Left renal pelvis (tissue), 4 donors: ENCODE measurements at places on chromosomes 13 and 19. TPM values are rescaled to one million over a fixed set of nuclear protein-coding genes. Genes with fewer than 3 reads are reported as not detected.

DNA sequence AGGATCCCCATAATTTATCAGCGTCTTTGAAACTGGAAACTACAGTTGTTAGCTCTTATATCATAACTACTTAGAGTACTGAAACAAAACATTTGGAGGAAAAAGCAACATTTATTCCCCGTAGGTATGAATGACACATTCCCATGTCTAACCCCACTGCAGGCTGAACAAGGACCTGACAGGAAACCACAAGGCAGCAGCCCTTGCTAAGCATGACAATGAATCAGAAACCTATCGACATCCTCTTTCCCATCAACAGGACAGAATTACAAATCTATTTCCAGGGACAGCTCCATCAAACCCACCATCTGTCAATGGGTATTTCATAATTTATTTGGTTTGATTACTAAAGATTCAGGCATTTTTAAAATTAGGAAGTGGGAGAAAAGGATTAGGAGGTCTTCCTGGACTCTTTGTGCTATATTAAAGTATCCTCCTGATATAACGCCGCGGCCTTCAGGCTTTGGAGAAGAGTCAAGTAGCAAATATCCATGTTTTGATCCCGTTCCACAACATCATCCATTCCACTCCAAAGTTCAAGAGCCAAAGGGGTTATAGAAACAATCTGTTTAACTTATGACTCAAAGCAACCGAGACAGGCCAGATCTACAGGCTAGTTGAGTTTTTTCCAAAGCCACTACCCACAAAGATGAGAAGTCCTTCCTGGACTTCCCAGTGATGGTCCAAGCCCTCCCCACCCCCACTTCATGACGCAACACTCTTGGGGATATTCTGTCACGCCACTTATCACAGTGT lies 51.1 kb downstream of the FAM216B start:
- DNase-seq: no peak

DNA sequence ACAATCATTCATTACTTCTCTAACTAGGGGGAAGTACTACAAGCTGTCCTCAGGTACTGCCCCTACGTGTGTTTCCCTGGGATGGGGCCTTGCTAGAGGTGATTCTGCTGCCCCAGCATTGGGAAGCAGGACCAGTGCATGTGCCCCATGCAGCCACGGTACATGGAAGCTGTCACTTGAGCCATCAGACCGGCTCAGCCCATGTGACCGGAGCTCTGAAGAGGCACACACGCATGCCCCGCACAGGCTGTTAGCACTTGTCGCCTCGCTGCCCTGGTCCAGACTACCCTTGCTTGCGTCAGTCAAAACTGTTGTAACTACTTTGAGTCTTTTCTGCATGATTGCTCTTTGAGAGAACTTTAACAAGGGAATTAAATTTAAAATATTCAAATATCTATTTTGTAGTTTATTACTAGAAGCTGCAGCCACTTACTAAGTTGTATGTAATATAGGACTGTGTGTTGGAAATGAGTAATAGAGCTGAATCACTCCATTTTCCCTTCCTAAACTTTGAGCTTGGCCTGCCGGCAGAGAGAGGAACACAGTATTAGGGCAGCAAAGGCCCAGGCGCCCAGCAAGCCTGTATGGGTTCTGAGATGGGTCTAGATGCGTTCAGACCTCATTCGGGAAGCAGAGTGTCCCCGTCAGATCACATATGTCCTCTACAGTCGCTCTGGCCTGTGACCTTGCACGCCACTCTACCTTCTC lies 42.2 kb downstream of the DHRS12 start:
- no peak for DNase-seq

DNA sequence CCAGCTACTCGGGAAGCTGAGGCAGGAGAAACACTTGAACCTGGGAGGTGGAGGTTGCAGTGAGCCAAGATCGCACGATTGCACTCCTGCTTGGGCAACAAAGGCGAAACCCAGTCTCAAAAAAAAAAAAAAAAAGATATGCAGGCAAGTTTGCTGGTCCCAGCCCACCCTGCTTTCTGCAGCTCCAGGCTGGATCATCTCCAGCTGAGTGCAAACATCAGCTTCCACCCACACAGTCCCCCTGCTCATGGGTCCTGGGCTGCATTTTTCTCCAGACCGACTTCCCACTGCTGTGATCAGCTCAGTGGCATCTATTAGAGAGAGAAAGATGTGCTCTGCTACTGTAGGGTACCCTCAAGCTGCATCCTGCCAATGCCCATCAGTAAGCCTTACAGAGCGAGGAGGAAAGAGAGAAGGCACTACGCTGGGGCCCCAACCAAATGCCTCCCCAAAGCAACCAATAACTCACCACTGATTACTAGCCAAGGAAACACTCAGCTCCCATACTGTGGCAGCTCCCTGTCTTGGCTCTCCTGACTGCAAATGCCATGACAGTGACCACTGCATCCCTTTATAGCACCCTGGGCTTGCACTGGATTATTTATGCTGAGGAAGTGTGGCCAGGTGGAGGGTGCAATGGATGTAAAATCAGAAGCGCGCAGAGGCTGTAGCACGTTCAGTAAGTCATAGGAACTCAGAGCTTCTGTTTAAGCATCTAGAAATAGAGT lies 170.9 kb upstream of the ZNF507 start:
- no peak for DNase-seq

GRCh38 chr13:114071410-114071809 lies 61.0 kb downstream of the RASA3 start:
- no peak for DNase-seq

- DNase-seq: no peak
Observed at GRCh38 chr19:10018263-10018662, 5.0 kb downstream of the RDH8 start.

DNA sequence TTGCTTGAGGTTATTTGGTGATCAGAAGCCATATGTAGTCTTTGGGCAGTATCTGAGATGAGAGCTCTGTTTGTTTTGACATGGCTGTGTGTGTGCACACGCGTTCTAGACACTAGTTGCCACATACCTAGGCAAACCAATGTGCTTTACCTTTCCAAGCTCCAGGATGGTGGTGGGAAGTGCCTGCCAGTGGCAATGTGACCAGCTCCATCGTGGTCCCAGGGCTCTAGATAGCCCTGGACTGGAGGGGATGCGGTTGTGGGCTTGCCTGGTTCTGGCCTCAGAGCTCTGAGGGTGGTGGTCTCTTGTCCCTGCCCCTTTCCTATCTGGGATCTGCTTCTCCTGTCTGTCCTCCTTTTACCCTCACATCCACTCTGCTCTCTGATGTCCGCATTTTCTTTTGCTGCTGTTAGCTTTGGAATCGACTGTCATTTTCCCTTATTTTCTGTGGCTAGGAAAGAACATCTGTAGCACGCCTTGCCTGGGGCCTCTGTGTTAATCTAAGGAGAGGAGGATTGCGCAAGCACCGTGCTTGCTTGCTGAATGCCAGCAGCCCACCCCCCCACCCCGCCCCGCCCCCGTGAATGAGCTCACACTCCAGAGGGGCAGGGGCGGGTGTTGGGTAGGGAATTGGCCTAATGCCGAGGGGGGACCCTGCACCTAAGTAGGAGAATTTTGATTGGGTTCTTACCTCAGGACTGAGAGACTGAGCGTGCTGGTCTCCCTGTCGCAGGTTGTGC lies 89.5 kb downstream of the ARHGEF7 start:
- DNase-seq: no peak

- no peak for DNase-seq
Observed at GRCh38 chr13:107104631-107105030, 536.7 kb upstream of the ARGLU1 start.

GRCh38 chr19:58573658-58574164 lies 576 bp upstream of the MZF1 start:
- DNase-seq: no peak

DNA sequence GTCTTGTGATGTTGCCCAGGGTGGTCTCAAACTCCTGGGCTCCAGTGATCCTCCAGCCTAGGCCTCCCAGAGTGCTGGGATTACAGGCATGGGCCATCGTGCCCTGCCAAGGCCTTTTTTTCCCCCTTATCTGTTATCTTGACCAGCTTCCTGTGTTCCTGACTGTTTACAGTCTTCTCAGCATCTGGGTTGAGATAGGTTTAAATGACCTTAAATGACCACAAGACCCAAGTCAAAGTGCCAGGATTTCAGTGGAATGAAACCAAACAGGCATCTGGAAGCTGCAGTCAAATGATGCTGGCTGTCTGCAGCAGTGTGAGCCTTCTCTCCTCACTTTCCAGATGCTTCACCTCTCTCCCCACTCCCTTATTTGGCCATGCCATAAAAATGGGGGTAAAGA lies 114.2 kb upstream of the CLDN10 start:
- DNase-seq: no peak

DNA sequence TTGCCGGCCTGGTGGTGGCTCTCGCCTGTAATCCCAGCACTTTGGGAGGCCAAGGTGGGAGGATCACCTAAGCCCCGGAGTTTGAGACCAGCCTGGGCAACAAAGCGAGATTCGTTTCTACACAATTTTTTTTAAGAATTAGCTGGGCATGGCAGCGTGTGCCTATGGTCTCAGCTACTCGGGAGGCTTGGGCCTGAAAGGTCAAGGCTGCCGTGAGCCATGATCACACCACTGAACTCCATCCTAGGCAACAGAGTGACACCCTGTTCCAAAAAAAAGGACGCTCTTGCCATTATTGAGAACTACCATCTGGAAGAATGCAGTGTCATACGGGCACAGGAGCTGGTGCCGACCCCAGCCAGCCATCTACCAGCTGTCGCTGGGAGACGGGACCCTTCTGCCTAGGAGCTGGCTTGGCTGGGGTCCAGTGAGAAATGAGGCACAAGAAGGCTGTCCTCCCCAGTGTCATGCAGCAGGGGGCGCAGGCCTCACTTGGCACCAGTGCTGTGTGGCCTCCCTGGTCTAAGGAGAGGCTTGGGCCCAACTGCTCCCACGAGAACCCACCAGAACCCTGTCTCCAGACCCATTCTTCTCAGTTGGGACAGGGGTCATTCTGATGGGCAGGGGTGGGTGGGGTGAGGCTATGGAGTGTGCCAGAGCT lies 12.2 kb upstream of the RELB start:
- DNase-seq: no peak

DNA sequence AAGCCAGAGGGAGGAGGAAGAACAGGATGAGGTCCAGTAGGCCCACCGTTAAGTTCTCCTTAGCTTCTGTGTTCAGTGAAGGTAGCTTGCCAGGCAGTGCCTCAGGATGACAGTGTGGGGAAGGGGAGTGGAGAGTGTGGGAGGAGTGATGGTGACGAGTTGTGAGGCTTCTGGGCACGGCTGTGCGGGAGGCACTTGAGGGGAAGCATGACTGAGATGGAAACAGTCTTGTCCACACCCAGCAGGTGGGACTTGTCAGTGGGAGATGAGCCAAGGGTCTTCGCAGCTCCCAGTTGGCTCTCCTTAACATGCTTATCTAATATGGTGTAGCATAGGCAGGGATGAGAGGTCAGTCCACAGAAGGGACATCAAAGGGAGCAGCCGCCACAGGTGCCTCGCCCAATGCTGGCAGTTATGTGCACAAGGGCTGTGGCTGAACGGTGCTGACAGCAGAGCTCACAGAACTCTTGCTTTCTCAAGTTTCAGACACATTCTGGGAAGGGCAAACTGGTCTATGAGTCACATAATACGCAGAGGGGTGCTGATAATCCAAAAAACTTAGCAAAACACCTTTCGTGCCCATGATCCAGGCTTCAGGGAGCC lies 47.5 kb downstream of the OXGR1 start:
- no peak for DNase-seq

- DNase-seq: no peak
Observed at GRCh38 chr13:94232956-94233355, 246.5 kb downstream of the DCT start.

GRCh38 chr13:25281193-25281934 lies 5.9 kb downstream of the MTMR6 start:
- no peak for DNase-seq

GRCh38 chr19:1470055-1470304 lies 9.0 kb downstream of the C19orf25 start:
- no peak for DNase-seq

RFXANK gene
- polyA plus RNA-seq: 95.2 TPM

ZIC5 gene
- polyA plus RNA-seq: 0.16 TPM

ZNF525 gene
- 5.0 TPM for polyA plus RNA-seq

CD70 gene
- not detected for polyA plus RNA-seq

MTMR6 gene
- polyA plus RNA-seq: 24.4 TPM
